NCI-H1436 treated with DMSO at 0.1 percent for 48 hours (cell line): ENCODE measurements at places on chromosomes 1 and 21.

DNA sequence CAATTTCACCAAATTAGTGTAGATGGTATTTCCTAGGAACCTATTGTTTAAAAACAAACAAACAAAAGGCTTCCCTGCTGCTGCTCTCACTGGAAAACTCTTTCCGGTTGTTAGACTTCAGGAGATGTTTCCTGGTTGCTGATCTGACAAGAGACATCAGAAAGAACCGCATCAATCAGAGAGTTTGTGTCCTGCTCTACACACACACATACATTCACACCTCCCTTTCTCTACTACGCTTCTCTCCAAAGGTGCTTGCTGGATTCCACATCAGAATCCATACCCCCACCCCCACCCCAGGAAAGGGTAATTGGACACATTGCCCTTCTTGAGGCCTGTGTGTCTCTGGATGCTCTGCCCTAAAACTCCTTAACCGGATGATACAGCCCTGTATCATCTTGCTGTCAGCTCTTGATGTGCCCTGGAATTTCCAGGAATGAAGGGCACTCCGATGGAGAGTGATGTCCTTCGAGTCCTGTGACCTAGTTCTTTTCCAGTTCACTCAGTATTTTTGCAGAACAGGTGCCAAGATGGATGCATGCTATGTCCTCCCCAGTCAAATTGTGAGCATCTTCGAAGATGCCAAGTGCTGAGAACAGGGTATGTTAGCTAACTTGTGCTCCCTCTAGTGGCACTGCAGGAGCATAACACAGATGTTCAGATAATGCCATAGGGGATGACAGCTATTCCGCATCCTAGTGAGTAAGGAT lies 113.7 kb upstream of the SLC35F3 start:
- DNase-seq: peak; percentile 11

- no peak for DNase-seq
Measured at GRCh38 chr1:221510793-221511503, 230.9 kb downstream of the DUSP10 start.

- DNase-seq: no peak
Measured at GRCh38 chr21:41367945-41368734, 6.3 kb downstream of the MX2 start.

- no peak for DNase-seq
Measured at GRCh38 chr1:34777519-34778321, 3.3 kb upstream of the GJB3 start.

DNA sequence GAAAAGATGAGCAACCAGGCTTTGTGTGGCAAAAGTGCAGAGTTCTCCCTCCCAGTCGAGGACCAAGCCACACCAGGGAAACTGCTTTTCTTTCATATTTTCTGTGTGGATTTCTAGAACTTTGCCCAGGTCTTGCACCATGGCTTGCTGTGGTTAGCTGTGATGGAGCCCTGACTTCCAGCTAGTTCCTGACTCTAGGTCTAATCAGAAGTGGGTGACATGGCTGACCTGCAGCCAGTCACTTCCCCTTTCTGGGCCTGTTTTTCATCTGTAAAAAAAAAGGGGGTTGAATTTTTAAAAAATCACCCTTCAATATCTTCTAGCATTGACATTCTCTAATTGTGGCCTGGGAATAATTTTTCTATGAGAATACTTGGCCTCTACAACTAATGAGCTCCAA lies 491.2 kb upstream of the USP24 start:
- DNase-seq: no peak

GRCh38 chr1:216532251-216532798 lies 109.1 kb upstream of the USH2A start:
- no peak for DNase-seq

GRCh38 chr1:44693159-44693558 lies 18.6 kb downstream of the ARMH1 start:
- DNase-seq: no peak

DNA sequence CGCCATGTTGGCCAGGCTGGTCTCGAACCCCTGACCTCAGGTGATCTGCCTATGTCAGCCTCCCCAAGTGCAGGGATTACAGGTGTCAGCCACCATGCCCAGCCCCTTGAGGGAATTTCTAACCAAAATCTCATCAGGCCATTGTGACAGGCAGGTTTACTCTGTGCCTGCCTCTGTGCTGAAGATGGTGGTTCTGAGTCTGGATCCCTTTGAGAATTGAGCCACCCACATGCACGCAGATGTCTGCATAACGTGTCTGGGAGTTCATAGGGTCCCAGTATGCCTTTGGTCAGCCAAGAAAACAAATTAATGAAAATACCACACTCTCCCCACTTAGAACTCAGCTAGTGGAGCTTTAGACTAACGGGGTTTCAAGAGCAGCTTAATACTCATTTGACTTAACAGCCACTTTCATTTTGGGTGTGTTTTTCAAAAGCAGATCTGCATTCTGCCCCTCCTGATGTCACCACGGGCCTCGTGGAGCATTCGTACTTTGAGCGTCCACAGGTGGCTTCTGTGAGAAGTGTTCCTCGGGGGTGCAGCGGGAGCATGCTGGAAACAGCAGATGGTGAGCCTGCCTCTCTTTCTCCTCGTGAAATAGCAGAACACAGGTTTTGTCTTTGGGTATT lies 45.3 kb downstream of the DIP2A start:
- DNase-seq: no peak

GRCh38 chr1:230065161-230065560 lies 1.9 kb upstream of the GALNT2 start:
- DNase-seq: no peak

DNA sequence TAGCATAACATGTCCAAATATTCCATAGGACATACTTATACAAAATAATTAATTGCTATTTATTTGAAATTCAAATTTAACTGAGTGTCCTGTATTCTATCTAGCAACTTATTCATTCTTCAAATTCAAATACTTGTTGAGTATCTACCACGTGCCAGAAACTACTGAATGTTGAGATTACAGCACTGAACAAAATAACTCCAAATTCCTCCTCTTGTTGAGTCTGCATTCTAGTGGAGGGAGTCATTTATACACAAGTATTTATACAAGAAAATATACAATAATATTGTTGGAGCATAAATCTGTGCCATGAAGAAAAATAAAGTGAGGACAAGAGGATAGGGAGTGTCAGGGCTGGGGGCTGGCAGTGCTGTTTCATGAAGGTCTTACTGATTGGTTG lies 43.7 kb upstream of the CDC42BPA start:
- DNase-seq: no peak

- peak; percentile 67 for DNase-seq
Measured at GRCh38 chr21:41678924-41679318, 87.9 kb downstream of the RIPK4 start.

- DNase-seq: no peak
Measured at GRCh38 chr1:2290171-2290578, 62.1 kb downstream of the SKI start.

- no peak for DNase-seq
Measured at GRCh38 chr1:9888886-9889285, 21.2 kb downstream of the CTNNBIP1 start.
